ENCODE measurements at places on chromosomes 3 and 15. TPM values are rescaled to one million over a fixed set of nuclear protein-coding genes. Genes with fewer than 3 reads are reported as not detected.

- no peak for DNase-seq
Observed at GRCh38 chr3:171415070-171415469, 45.1 kb downstream of the TNIK start.

SYNPR gene
- total RNA-seq: not detected

DNA sequence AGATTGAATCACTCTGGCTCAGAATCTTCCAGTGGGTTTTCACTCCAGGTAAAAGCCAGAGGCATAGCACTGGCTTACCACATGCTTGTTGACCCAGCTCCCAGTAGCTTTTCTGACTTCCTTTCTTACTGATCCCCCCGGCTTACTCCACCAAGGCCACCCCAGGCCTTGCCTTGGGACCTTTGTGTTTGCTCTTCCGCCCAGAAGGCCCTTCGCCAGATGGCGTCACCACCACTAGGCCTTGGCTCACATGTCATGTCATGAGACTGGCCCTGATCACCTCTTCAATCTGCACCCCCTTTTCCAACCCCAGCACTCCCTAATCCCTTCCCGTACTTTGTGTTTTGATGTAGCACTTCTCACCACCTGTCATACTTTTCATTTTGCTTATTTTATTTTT, 98.5 kb upstream of the UMPS start:
- no peak for DNase-seq

ADAMTS9 gene
- total RNA-seq: not detected

FNDC3B gene
- total RNA-seq: 28.7 TPM

SPRED1 gene
- total RNA-seq: 0.05 TPM

Measured in CD4-positive, alpha-beta T cell (primary cell).